ENCODE measurements at places on chromosomes 7 and 10.

DNA sequence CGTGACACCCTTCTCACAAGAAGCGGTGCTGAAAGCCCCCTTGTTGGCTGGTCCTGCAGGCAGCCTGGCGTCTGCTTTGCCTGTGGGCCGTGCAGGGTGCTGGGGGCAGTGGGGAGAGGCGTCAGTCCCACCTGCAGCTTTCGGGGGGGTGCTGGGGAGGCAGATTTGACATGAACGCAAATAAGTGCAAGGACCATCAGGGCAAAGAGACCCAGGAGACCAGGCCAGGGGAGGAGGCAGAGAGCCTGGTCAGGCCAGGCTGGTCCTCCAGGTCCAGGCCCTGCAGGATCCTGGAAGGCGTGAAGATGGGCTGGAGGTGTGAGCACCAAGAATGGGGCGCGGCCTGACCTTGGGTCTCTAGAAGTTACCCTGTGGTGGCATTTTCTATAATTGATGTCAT lies 81.6 kb downstream of the MGMT start:
- no peak for DNase-seq

DNA sequence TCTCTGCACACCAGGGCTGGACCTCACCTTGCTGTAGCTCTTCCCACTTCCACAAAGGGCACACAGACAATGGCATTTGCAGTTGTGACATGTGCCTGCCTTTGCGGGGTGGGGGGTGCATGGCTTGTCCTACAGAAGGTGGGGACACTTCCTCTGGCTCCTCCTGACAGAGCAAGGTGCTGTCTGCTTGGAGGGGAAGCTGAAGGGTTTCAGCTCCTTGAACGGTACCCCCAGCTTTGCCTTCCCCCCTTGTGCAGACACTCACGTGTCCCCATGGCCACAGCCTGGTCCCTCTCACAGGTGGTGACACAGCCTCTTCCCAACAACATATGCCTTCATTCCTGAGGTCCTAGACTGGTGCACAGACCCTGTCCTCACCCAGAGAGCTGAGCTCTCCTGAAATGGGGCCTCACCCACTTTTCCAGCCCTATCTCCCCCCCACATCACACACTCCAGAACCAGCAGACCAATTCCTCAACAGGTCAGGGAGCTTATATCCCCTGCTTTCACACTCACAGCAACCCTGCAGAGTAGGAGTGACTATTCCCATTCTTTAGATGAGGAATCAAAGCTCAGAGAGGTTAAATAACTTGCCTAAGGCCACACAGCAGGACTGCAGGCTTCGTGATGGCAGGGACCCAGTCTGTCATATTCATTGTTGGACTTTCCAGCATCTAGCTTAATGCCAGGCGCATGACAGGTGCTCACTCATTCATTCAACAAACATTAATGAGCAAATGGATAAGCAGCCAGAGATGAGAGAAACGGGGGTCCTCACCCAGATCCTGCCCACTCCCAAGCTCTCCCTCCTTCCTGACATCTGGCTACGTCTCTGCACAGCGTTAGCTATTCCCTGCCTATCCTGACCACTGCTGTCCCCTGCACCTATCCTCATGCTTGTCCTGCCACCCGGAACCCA lies 44.4 kb downstream of the PARP12 start:
- DNase-seq: no peak

DNA sequence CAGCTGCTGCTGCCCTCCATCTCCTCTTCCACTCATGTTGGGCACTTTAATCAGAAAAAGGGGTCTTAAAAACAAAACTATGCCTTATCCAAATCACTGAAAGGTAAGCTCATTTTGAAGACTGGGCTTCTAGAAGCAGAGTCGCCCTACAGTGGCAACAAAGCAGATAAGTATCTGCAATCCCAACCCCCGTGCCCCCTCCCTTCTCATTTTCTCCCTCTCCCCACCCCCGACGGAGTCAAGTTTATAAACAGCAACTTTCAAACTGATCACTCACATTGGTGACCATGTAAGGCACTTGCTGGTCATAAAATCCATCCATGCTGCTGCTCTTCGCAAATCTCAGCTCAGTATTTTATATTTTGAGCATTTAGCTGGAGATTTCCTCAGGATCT lies 738 bp downstream of the ETV1 start:
- DNase-seq: peak; percentile 60

- no peak for DNase-seq
Measured at GRCh38 chr10:26579256-26580063, 118.0 kb upstream of the PDSS1 start.

- no peak for DNase-seq
Measured at GRCh38 chr10:110643035-110643652, 992 bp upstream of the RBM20 start.

DNA sequence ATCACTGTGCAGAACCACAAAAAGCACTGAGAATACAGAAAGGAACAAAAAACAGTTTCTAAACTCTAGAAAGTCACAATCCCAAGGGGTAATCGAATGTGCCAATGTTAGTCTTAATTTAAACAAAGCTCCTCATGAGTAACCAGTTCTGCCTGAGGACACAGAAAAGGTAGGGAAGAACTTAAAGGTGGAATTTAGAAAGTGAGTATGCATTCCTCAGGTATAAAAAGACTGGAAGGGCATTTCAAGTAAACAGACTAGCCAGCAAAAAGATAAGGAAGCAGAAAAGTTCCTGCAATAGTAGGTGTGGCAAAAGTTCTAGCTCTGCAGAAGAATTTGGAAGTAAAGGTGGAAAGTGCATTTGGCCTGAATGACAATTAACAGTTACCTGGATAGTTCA lies 84.6 kb upstream of the DLX6 start:
- DNase-seq: no peak

DNA sequence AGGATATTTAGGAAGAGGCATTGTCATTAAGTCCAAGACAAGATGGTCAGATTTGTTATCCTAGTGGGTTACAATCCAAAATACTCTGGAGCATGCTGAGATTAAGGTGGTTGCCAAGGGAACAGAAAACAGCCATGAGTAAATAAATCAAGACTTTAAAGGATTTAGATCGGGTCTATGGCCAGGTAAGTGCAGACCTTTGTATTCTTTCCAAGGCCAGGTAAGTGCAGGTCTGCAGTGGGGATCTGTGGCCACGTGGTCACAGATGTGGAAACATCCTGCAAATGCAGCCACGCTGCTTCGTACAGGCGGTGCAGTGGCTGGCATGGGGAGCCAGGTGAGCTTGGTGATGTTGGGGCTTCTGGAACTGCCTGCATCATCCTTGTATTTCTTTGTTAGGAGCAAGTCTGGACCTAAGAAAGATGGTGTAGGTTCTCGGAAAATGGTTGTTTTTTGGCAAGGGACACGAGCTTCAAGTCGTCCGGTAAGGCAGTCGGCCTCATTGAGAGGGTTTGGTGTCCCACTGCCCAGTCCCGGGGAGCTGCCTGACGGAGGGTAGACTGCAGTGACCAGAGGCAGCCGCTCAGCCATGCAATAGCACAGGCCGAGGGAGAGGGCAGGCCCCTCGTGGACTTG lies 21.8 kb downstream of the ZNF775 start:
- no peak for DNase-seq

DNA sequence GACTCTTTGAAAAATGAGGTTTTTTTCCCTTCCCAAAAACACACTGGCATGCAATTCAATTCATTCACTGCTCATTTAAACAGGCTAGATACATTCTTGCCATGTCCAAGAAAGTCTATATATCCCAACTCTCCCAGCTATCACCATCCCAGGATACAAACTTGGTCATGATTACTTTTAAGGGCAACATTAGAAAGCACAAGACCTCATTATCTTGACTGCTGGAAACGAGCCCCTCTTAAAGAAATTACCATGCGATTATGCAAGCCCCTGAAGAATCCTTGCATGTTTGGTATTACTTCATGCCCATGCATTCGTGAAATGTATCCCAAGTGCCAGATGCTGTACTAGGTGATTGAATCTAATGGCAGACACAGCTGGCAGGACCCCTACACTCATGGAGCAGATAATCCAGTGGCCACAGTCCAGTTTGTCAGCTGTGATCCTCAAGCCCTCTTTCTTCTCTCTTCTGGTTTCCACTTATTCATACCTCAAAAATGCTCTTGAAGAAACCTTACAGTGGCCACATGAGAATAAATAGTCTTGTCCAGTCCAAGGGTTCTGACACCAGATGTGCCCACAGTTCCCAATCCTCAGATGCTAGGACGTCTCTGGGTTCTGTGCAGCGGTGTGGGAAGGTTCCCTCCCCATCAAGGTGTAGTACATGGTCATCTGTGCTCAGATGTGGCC lies 103.7 kb upstream of the HABP2 start:
- DNase-seq: no peak

- no peak for DNase-seq
Measured at GRCh38 chr10:89388806-89389205, 3.6 kb upstream of the IFIT1 start.

GRCh38 chr7:149285603-149286002 lies 23.6 kb downstream of the ZNF783 start:
- peak; percentile 27 for DNase-seq

GRCh38 chr7:20458521-20458920 lies 127.8 kb downstream of the ITGB8 start:
- DNase-seq: no peak

DNA sequence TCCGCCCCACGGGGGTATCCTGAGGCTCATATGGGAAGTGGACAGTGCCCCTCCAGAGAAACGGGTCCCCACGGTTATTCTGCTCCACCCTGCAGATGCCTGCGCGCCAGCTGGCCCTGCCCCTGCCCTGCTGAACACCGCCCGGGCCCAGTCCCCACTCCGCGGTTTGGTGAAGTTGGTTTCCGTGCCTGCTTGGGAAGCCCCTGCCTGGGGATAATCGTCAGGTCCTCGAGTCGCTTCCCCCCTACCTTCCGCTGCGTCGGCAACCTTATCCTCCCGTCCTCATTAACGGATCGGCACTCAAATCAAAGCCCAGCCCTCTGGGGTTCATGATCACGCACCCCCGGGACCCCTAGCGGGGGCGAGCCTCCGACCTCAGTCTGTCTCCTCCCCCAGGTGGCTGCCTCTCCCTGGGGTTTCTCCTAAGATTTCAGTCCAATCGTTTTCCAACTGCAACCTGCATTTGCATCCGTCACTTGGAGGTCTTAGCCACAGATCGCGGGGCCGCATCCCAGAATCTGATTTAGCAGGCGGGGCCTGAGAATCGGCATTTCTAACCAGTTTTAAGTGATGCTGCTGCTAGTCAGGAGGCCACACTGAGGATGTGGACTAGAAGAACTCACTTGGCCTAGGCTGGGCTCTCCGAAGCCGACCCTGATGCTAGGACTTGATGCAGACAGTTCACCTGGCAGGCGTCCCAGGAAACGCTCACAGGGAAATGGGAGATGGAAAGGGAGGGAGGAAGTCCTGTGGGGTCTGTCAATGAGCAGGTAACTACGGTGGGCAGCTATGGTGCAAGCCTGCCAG lies 27.6 kb downstream of the WDR86 start:
- DNase-seq: no peak

DNA sequence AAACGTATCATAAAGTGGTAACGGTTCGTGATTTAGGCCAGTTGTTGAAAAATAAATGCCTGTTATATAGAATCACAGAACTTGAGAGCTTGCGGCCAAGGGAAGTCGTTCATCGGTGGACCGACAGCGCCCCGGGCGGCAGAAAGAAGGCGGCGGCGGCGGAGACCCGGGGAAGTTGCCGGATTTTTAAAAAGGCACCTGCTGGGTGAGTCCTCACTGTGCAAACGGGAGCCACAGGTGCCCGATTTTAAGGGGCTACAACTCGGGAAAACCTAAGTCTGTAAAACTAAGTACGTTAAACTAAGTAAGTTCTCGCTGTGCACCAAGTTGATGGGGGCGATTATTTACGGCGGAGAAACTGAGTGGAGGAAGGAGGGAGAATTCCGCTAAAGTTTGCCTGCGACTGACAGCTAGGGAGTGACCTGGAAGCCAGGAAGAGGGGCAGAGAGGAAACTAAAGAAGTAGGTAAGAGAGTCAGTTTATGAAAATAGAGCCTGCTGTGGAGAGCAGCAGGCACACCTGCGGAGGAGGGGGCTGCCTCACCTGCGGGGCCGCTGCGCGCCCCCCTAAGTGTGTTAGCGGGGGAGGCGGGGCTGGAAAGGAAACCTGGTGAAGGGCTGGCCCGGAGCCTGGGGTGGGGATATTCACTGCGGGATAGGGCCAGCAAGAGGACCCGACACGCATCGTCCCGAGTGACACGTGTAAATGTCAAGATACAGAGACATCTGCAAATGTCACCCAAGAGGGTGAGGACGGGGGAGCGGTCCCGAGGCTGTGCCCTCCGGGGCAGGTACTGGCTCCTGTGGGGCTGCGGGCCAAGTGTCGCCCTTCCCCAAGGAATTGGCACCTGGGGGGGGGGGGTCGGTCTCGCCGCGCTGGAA lies 996 bp downstream of the ADAM12 start:
- peak; percentile 74 for DNase-seq

DNA sequence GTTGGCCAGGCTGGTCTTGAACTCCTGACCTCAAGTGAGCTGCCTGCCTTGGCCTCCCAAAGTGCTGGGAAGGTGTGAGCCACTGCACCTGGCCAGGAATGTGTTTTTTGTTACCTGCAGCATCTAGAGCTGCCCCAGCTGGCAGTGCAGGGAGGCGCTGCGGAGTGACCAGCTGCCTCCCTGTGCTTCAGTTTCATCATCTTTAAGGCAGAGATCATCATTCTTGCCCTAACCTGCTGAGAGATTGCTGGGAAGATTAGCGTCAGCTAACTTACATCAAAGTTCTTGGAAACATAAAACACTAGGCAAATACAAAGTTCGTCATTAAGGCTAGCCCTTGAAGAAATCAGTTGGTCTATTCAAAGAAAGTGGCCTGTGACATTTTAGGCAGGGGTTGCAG lies 2.3 kb downstream of the ZNF282 start:
- no peak for DNase-seq

DNA sequence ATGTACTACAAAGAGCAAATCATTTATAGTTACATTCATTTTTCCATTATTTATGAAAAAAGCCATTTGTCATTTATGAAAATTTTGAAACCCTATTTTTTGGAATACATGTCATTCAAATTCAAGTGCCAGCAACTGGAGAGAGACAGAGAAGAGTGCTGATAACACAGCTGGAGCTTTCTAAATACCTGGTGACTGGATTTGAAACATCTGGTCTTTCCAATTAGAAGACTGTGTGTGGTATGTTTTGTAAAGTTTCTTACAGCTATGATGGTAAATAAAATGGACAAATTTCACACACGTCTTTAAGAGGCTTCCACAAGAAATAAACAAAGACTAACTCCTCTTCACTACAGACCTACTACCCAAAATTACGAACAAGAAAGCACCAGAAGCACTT lies 56.8 kb downstream of the CHCHD3 start:
- no peak for DNase-seq

Measured in fibroblast of mammary gland (primary cell).